Panc1 (cell line): ENCODE measurements at places on chromosomes 5 and 9.

DNA sequence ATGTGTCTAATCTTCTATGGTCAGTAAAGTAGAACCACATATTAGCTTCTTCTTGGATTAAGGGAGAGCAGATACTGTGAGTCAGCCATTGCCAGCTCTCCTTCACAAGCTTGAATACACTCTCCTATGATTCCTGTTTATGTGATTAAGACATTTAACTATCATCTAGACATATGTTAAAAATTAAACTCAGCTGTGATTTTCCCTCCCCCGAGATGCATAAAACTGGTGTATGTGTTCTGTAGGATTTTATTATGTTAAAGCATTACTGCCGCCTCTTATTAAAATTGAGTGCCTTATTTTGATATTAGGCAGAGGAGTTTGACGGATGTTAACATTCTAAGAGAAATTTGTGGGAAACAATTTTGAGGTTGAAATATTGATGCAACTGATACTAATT, 114.6 kb downstream of the ACTBL2 start:
- DNase-seq: no peak
- no peak overlapping the region for H3K4me3 ChIP-seq
- H3K27me3 ChIP-seq: no peaks in the 10 kb centered on the region
- H3K36me3 ChIP-seq: no peaks in the 10 kb centered on the region
- H3K27ac ChIP-seq: no peak overlapping the region

DNA sequence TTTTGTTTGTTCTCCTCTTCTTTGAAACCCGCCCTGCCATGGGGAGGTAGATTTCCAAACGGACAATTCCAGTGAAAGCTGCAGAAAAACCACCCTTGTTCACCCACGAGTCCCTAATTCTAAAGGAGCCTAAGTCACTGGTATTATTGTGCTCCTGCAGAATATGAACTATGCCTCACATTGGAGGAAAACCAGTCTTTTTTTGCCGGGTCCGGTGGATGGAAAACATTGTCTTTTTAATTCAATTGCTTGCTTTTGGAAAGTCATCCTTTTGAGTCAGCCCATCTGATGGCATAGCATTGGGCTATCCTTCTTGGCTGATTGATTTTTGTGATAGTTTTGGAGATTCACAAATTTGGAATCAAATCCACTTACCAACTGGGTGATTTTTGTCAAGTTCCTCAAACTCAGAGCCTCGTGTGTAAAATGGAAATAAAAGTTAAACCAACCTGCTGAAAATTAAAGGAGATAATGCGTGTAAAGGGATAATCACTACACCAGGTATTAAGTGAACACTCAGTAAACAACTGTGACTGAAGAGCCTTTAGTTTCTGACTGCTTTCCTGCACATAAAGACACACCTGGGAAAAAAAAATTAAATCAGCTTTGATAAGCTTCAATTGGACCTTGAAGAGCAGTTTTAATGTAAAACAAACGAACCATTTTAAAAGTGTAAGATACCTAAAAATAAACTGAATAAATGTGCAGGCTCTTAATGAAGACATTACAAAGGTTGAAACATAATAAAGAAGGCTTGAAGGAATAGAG, 780 bp upstream of the CCNJL start:
- H3K4me3 ChIP-seq: peak overlapping the region; percentile 79
- H3K4me1 ChIP-seq: peaks cover 53% of the 10 kb centered on the region
- H3K27me3 ChIP-seq: no peaks in the 10 kb centered on the region
- H3K36me3 ChIP-seq: no peaks in the 10 kb centered on the region
- H3K27ac ChIP-seq: peak overlapping the region; percentile 98
- DNase-seq: no peak

GRCh38 chr5:38695021-38695958, 138.8 kb upstream of the LIFR start:
- H3K4me1 ChIP-seq: peaks cover 21% of the 10 kb centered on the region
- peak overlapping the region; percentile 75 for H3K27ac ChIP-seq
- no peak for DNase-seq
- H3K27me3 ChIP-seq: no peaks in the 10 kb centered on the region
- H3K4me3 ChIP-seq: no peak overlapping the region

DNA sequence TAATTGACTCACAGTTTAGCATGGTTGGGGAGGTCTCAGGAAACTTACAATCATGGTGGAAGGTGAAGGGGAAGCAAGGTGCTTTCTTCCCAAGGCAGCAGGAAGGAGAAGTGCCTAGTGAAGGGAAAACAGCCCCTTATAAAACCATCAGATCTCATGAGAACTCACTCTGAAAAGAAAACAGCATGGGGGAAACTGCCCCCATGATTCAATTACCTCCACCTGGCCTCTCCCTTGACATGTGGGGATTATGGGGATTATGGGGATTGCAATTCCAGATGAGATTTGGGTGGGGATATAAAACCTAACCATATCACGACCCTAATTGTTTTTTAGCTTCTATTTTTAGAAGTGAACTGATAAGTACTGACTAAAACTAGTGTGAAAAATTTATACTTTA, 1377.5 kb upstream of the DMAC1 start:
- H3K27ac ChIP-seq: no peak overlapping the region
- H3K36me3 ChIP-seq: no peaks in the 10 kb centered on the region
- no peak overlapping the region for H3K4me3 ChIP-seq
- H3K27me3 ChIP-seq: no peaks in the 10 kb centered on the region
- DNase-seq: no peak

DNA sequence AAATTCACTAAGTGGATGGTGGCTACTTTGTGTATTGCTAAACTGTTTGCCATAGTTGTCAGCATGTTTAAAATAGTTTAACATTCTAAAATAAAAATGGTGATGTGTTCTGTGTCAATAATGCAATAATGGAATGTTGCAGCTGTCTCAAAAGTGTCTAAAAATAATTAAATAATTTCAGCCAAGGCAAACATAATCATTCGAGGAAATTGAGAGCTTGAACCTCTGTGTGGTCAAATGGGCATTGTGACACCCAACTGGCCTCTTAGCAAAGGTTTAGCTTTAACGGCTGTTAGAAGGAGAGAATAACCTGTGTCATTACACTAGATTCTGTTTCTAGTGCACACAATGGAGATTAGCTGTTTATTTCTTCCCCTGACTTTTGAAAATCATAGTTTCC, 278.5 kb downstream of the TMEM167A start:
- no peak overlapping the region for H3K4me3 ChIP-seq
- no peaks in the 10 kb centered on the region for H3K36me3 ChIP-seq
- no peaks in the 10 kb centered on the region for H3K27me3 ChIP-seq
- no peak for DNase-seq

GRCh38 chr5:137283801-137284200, 215.3 kb downstream of the SPOCK1 start:
- H3K4me3 ChIP-seq: no peak overlapping the region
- no peaks in the 10 kb centered on the region for H3K36me3 ChIP-seq
- DNase-seq: no peak
- no peaks in the 10 kb centered on the region for H3K4me1 ChIP-seq

- no peaks in the 10 kb centered on the region for H3K27me3 ChIP-seq
- no peak overlapping the region for H3K4me3 ChIP-seq
- no peaks in the 10 kb centered on the region for H3K4me1 ChIP-seq
- H3K36me3 ChIP-seq: no peaks in the 10 kb centered on the region; the same call in 1 of the 2 replicates
- no peak overlapping the region for H3K27ac ChIP-seq
Measured at GRCh38 chr9:32468740-32469139, 57.3 kb downstream of the RIGI start.

DNA sequence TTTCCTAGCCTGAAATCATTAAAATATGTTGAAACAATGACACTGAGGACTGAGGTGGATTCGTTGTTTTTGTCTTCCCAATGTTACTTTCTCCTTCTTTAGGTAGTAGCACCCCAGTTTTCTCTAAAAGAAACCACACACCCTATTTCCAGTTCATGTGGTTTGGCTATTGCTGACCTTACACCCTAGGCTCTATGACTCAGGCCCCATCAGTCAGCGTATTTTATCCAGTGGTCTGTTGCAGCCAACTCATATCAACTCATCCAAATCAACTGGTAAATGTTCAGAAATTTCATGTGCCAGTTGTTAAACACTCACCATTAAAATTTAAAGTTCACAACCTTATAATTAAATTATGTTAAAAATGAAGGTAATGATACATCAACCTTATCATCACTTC, 44.6 kb upstream of the NFIB start:
- H3K4me3 ChIP-seq: no peak overlapping the region
- H3K27ac ChIP-seq: no peak overlapping the region
- DNase-seq: no peak
- no peaks in the 10 kb centered on the region for H3K4me1 ChIP-seq
- H3K36me3 ChIP-seq: no peaks in the 10 kb centered on the region

DNA sequence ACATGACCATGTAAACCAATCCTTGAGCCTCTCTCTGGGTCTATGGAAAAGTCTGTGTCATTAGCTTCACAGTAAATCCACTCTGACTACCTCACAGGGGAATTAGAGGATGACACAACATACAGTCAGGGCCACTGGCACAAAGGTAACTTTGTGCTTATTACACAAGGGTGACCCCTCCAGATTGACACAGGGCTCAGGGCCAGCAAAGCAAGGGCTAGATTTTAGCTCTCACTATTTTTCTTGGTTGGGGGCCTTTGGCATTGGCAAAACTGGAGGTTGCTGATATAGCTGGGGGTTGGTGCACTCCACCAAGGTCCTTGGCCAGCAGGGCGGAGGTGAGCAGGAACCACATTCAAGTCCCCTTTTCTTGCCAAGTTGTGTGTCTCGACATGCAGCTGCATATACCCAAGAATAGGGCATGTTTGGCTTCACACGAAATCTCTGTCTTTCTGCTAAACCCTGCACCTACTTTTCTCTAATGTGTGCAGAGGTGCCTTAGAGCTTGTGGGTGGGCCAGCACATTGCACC, 15.2 kb upstream of the OSMR start:
- DNase-seq: no peak
- H3K36me3 ChIP-seq: no peaks in the 10 kb centered on the region
- H3K4me3 ChIP-seq: no peak overlapping the region
- no peak overlapping the region for H3K27ac ChIP-seq
- no peaks in the 10 kb centered on the region for H3K27me3 ChIP-seq

DNA sequence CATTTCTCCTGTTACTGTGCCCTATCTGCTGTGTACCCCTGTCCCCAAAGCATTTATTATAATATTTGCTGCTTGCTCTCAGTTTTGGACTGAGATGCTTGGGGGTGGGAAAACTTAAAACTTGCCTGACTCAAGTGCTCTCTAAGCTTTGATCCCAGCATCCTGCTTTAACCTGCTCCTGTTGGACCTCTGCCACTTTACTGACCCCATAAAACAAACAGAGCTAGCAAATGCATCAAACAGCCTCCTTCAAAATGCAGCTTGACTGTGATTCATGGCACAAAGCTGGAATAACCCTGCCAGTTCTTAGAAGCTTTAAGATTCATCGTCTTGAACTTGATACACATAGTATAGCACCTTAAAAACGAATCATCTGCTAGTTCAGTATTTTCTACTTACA, 212.5 kb downstream of the DEPDC1B start:
- H3K4me1 ChIP-seq: no peaks in the 10 kb centered on the region
- H3K27ac ChIP-seq: no peak overlapping the region
- no peak overlapping the region for H3K4me3 ChIP-seq
- H3K27me3 ChIP-seq: no peaks in the 10 kb centered on the region
- no peak for DNase-seq

GRCh38 chr5:75670577-75670976, 46.7 kb downstream of the POC5 start:
- no peaks in the 10 kb centered on the region for H3K27me3 ChIP-seq
- 0 out of 2 replicates have a peak, but pooled peaks cover 2% of the 10 kb centered on the region for H3K36me3 ChIP-seq
- H3K4me3 ChIP-seq: no peak overlapping the region
- no peak for DNase-seq
- H3K4me1 ChIP-seq: peaks cover 3% of the 10 kb centered on the region; the same call in 1 of the 2 replicates

GRCh38 chr9:93949694-93950449, 5.3 kb downstream of the BARX1 start:
- peaks cover 20% of the 10 kb centered on the region for H3K4me1 ChIP-seq
- peak overlapping the region; percentile 67 for H3K27ac ChIP-seq
- H3K36me3 ChIP-seq: no peaks in the 10 kb centered on the region
- no peak overlapping the region for H3K4me3 ChIP-seq

DNA sequence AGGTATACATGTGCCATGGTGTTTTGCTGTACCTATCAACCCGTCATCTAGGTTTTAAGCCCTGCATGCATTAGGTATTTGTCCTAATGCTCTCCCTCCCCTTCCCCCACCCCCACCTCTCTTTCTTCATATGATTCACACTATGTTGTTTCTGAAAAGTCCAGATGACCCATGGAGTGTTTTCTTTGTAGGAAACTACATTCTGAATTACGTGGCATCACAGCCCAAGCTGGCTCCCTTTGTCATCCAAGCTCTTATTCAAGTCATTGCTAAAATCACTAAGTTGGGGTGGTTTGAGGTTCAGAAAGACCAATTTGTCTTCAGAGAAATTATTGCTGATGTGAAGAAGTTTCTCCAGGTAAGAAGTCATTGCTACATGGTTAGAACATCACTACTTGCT, 30.4 kb downstream of the RANBP17 start:
- DNase-seq: no peak
- H3K27me3 ChIP-seq: no peaks in the 10 kb centered on the region
- H3K27ac ChIP-seq: no peak overlapping the region
- no peak overlapping the region for H3K4me3 ChIP-seq
- H3K4me1 ChIP-seq: no peaks in the 10 kb centered on the region

GRCh38 chr9:71683598-71684235, 84.6 kb downstream of the CEMIP2 start:
- H3K36me3 ChIP-seq: no peaks in the 10 kb centered on the region
- DNase-seq: no peak
- no peaks in the 10 kb centered on the region; the same call in 1 of the 2 replicates for H3K4me1 ChIP-seq
- H3K27me3 ChIP-seq: no peaks in the 10 kb centered on the region
- no peak overlapping the region for H3K4me3 ChIP-seq

DNA sequence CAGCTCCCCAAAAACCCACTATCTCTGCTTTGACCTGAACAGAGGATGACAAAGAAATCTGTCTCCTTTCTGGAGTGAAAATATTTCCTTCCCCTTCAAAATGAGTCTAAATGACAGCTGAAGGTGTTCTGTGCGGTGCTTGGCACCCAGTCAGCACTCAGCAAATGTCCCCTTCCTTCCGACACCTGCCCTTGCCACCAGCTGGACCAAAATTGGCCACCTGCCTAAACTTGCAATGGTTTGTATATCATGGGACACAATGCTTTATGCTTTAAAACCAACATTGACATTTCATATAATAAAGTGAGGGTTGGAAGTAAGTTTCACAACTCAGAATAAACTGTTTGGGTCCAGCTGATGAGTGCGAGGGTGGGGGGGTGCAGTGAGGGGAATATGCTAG, 7.5 kb upstream of the TTC1 start:
- H3K4me1 ChIP-seq: no peaks in the 10 kb centered on the region
- DNase-seq: no peak
- no peaks in the 10 kb centered on the region for H3K36me3 ChIP-seq
- H3K4me3 ChIP-seq: no peak overlapping the region
- no peak overlapping the region for H3K27ac ChIP-seq

GRCh38 chr5:172745838-172746237, 25.2 kb downstream of the DUSP1 start:
- H3K27me3 ChIP-seq: no peaks in the 10 kb centered on the region
- no peak for DNase-seq
- H3K27ac ChIP-seq: no peak overlapping the region
- H3K4me1 ChIP-seq: peaks cover 5% of the 10 kb centered on the region; the same call in 1 of the 2 replicates
- no peaks in the 10 kb centered on the region for H3K36me3 ChIP-seq
